Posterior cingulate gyrus (tissue), 11 donors: ENCODE measurements at places on chromosomes 5 and 9.

DNA sequence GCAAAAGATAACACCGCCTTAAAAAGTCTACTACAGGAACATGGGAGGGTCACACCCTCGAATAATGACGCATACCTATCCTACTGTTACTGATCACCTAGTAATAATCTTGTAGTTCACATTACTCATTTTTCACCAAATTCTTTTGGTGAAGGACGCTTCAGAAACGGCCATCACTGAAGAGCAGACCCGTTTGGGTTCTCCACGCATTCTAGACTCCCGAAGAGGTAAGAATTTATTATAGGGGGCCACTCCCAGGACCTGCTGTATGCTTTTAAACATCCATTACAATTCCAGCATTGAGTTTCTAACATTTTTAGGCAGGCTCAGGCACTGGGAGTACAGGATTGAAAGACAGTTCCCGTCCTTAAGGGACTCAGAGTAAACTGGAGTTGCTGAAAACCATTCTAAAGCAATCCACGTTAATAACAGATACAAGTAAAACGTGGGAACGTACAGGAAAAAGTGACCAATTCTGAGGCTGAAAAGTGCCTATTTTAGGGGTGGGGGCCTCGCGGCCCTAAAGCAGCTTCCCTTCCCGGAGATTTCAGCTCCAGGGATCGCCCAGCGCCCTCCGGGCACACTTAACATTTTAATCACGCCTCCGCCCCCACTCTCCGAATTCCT is at the start of gene FER:
FER (plus strand) TSS at position 124 of the 627 bp plus-strand sequence. CDS start 50,286 bp downstream, outside the sequence.
- no peak for DNase-seq

DNA sequence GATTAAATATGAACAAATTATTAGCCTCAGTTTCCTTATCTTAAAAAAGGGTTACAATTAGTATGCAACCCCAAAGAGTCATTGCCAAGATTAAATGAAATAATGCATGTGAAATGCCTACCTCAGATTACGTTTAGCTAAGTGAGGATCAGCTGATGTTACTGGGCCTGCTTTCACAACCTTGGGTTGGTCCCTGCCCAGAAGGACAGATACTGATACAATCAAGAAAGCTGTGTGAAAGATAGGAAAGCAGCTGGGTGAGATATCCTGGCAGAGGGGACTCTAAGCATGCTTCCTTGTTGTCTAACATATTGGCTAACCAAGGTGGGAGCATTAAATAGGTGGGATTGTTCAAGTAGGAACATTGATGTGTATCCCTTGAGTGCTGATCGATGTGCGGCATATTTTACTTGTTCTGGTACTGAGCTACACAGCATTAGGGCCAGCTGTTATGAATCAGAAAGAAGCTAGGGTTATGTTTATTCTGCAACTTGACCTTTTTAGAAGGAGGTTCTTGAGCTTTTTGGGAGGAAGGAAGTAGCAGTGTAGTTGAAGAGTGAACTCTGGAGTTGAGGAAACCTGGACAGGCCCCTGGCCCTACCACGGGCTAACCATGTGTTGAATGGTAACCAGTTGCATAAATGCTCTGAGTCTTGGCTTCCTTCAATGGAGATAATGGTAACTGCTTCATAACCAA is 28.9 kb downstream of the SNX24 start:
- DNase-seq: no peak

DNA sequence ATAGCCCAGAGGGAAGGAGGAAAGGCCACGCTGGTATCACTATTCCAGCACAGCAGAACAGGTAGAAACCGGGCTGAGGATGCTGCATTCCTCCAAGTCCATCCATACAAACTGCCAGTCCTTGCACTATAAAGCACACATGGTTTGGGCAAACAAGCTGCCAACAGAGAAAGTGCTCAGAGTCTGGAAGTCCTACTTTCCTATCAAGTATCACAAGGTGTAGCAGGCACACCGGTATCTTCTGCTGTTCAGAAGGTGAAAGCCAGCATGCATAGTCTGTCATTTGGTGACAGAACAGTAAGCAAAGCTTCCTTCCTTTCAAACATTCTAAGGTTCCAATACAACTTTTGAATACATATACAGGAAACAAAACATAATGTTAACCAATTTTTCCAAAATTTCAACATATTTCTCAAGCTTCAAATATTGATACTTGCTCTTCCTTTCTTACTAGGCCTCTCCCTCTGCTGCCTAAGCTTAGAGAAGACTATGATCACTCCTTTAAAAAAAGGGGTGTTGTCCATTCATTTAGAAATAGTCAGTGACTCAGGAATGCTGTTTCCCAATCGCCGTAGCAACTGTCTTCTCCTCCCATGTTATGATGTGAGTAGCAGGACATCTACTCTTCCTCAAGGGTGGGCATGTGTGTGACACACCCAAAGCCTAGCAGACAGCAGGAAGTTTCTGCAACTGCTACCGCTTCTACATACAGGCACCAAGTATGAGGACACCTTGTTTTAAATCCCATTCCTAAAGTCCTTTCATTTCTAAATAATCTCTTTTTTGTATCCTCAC is 14.7 kb downstream of the DIAPH1 start:
- no peak for DNase-seq

- DNase-seq: no peak
These were observed 83.4 kb downstream of the SH3PXD2B start for GRCh38 chr5:172370648-172371545.

DNA sequence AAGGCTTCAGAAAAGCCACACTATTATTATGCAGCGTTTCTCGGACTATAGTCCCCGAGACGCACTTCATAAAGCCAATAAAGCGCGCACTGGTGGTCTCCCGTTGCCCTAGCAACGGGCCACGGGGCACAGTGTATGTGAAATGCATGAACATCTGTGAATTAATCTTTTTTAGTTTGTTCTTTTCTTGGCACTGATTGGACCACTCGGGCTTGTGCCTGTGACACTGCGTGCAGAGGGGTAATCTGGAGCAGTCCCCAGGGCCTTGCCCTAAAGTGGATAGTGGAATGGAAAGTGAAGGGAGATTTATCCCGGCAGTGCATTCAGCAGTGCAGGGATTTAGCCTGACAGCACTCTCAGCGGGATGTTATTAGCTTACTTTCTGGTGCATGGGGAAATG is 92.1 kb downstream of the TLE4 start:
- DNase-seq: peak; percentile 62

GRCh38 chr5:1467341-1468246 is 22.4 kb upstream of the SLC6A3 start:
- DNase-seq: peak; percentile 72

DNA sequence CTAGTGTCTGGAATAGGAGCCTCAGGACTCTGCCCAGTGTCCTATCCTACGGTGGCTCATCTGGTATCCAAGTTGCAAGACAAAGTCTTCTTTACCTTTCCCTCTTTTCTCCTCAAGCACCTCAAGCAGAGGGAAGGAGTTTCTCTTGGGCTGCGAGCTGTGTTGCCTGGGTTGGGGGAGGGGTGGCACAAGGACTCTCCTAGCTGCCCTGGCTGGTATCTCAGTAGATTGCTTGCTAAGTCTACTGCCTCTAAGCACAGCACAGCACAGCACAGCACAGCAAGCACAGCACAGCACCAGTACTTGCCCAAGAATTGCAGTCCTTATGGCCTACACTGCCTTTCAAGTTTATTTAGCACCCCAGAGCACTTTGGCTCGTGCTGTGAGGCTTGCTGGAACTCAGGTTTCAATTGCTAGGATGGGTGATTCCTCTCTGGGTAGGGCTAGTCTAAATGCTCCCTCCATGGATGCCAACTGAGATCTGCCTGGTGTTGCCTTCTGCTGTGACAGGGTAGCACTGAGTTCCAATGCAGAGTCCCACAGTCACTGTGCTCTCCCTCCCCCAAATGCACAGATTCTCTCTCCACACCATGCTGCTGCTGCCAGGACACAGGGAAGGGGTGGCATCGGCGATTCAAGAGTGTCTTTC is 213.1 kb upstream of the POU5F2 start:
- no peak for DNase-seq

- no peak for DNase-seq
These were observed 115.9 kb downstream of the GADD45G start for GRCh38 chr9:89720696-89721175.

DNA sequence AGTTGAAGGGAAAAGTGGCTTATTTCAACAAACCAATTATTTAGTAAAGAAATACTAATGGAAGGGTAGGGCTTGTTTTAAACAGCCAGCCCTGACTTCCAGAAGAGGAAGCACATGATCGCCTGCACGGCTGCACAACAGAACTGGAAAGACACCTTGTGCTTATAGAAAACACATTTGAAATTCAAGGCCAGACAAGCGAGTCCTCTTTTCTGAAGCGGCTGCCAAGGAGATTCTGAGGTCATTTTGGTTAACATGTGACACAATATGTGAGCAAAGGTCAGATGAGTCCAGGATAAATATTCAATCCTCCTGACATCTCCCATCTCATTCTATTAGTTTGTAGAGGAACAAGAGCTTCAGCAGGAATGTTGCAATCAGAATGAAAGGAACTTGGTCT is 461.4 kb upstream of the ST8SIA4 start:
- no peak for DNase-seq

DNA sequence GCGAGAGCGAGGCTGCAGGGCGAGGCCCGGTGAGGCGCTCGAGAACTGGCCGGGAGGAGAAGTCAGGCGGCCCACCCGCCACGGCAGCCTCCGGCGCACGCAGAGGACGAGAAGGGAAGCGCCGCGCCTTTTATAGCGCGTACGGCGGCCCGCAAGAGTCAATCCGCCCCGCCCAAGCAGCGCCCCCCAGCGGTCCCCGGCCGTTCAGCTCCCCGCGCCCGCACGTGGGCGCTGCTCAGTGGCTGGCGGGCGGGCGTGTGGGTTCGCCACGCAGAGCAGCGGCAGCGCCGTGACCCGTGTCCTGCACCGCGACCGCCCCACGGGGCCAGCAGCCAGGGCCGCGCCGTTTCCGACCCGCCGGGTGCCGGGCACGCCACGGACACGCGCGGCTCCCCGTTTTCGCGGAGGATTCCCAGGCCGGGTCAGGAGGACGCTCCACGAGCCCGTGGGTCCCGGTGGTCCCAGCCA is 14.6 kb downstream of the LCN10 start:
- peak; percentile 85 for DNase-seq

DNA sequence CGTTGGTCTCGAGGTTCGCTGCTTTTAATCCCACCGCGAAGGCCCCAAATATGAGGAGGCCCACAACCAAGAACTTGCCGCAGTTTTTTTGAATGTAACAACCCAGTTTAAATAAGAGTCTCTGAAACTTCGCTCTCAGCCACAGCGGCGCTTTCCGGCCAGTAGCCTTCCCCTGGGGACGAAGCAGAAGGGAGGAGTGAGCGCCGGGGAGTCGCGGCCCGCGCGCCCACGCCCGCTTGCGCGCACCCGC is 10.4 kb downstream of the PTCH1 start:
- DNase-seq: no peak

DNA sequence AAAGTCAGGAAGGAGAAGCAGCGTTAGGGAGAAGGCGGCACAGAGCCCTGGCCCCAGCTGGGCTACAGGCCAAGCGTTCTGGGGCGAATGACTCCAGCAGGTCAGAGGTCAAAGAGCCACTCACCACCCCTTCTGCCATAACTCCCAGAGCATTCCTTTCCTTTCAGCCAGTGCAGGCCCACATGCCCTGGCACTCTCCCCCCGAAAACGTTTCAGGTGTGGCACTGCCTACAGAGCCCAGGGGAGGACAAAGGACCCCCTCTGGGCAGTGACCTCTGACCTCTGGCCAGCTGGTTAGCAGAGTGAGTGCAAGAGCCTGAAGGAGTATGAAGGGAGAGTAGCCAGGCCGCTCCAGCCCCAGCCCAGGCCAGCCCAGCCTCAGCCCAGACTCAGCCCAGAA is 4.9 kb downstream of the ABCA2 start:
- no peak for DNase-seq

- DNase-seq: no peak
These were observed 155.1 kb downstream of the BNC2 start for GRCh38 chr9:16715404-16715803.

DNA sequence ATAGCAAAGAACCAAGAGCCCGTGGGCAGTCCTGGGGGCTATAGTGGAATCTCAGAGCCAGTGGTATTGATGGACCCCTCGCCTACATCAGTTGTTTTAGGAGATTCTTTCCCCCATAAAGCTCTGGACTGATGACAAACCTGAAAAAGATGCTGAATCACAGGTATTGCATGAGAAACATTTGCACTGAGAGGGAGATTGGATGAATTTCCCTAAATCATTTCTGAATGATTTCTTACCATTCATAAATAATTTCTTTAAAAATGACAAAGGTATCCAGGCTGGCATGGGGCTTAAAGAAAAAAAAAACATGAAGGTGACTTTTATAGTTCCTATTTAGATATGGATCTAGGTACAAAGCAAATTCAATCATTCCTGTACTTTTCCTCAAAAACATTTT is 54.0 kb upstream of the SLIT3 start:
- no peak for DNase-seq

GRCh38 chr5:176714067-176714466 is 66.8 kb downstream of the TSPAN17 start:
- DNase-seq: no peak

DNA sequence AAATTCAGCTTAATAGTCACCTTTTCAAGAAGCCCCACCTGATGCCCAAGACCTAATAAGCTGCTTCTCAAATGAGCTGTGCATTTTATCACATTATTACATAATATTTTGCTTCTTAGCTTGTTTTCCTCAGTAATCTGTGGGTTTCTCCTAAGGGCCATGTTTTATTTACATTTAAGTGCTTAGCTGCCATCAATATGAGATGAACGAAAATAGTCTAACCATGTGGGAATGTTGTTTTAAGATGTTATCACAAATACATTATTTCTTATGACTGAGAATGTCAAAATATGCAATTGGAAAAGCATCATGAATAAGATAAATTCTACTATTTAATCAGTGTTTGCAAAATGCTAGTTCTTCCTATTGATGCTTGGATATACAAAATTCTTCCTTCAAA is 10.1 kb downstream of the ARRDC3 start:
- no peak for DNase-seq

- DNase-seq: no peak
These were observed 203.8 kb upstream of the PIK3R1 start for GRCh38 chr5:68011801-68012200.

GRCh38 chr5:109812698-109813097 is 123.0 kb downstream of the MAN2A1 start:
- no peak for DNase-seq

DNA sequence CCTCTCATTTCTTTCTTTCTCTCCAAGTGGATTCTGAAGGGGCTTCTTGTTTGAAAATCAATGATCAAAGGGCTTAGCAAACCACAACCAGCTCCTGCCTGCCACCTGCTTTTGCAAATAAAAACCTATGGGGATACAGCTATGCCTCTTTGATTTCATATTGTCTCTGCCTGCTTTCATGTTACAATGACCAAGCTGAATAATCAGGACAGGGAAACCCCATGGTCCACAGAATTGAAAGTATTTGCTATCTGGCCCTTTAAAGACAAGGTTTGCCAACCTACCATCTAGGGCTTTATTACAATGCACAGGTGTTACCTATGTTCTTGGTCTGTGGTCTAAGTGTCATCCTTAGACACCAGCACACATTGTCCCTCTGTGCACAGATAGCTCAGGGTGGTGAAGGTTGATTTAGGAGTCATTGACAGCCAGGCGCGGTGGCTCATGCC is 28.8 kb upstream of the PLIN2 start:
- no peak for DNase-seq

GRCh38 chr5:1919209-1919566 is 36.5 kb upstream of the IRX4 start:
- no peak for DNase-seq
